ENCODE measurements at places on chromosomes 5 and 9.

DNA sequence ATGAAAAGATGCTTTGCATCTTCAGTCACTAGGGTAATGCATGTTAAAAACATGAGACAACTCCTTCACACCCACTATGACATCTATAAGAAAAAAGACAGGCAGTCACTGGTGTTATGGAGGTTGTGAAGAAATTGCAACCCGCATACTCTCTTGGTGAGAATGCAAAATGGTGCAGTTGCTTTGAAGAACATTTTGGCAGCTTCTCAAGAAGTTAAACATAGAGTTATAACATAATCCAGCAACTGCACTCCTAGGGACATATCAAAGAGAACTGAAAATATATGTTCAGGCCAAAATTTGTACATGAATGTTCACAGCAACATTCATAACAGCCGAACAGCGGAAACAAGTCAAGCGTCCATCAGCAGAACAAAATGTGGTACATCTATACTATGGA lies 46.3 kb upstream of the TBC1D9B start:
- no peak for DNase-seq

- no peak for DNase-seq
Measured at GRCh38 chr5:1883120-1883924, 597 bp upstream of the IRX4 start.

- DNase-seq: no peak
Measured at GRCh38 chr5:39158786-39159185, 60.6 kb downstream of the FYB1 start.

DNA sequence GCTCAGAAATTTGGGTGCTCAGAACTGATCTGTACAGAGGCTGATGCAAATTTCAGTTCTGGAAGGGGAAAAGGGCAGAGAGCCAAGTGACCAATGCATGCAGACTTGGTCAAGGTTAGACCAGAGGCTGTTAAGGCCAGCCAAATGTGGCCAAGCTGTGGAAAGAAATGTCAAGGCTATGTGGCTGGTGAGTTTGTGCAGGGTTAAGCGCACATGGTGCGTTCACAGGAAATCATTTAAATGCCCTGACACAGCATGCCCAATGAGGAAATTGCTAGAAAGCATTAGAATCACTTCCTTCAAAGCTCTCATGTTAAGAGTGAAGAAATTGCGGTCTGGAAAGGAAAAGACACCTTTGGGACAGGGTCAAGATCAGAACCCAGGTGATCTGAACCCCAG lies 58.0 kb downstream of the PTPN3 start:
- no peak for DNase-seq

DNA sequence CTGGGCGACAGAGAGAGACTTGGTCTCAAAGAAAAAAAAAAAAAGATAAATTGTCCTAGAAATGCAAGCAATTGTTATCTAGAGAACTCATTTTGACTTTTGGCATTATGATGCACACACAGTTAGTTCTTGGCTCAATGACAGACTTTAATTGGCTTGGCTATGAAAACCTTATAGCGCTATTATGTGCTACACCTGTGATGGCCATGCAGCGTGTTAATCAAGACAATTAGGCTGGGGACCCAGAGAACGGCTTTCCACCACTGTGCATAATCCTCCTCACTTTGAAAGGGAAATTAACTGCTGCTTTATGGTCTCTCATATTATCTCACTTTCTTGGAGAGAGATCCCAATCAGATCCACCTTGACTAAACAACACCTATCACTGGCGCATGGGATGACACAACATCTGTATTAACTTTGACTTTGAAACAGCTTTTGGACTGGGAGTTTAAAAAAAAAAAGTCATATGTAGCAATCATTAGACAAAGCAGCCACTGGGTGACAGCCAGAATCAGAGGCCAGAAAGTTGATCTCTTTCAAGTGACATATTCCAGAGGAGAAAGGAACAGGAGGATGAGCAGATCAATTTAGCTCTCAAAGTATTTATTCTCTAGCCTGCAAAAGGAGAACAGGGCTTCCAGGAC lies 132.5 kb downstream of the PPP2R2B start:
- no peak for DNase-seq

GRCh38 chr9:126781186-126782052 lies 23.4 kb upstream of the ZBTB43 start:
- peak; percentile 86 for DNase-seq

GRCh38 chr9:36873247-36873875 lies 160.7 kb downstream of the PAX5 start:
- DNase-seq: peak; percentile 81

- no peak for DNase-seq
Measured at GRCh38 chr9:14365670-14366069, 51.7 kb upstream of the NFIB start.

DNA sequence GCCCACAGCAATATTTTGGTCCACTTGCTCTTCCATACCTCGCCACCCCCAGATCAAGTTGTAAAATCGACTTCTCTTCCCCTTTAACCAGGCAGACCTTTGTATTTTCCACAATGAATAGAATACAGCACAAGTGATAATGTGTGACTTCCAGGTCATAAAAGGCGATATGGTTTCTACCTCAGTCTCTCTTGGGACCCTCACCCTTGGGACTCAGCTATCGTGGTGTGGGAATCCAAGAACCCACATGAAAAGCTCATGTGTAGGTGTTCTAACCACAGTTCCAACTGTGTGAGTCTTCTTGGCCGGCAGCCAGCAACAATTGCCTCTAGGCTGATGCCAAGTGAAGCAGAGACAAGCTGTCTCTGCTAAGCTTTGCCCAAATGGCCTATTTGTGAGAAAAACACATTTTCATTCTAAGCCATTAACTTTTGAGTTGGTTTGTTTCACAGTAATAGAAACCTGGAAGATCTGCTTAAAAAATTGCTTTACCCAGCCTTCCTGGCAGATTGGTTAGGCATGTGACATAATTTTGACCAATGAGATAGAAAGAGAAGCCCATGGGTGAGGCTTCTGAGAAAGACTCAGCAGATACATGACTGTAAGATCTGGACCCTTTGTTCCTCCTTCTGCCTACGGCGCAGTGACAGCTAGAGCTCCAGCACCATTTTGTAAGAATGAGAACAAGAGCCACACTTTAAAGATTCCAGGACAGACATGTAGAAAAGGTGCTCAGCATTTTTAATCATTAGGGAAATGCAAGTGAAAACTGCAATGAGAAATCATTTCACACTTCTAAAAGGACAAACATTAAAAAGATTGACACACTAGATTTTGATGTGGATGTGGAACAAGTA lies 18.3 kb upstream of the MLLT3 start:
- peak; percentile 85 for DNase-seq

- no peak for DNase-seq
Measured at GRCh38 chr9:90906316-90907055, 104.9 kb downstream of the SYK start.

DNA sequence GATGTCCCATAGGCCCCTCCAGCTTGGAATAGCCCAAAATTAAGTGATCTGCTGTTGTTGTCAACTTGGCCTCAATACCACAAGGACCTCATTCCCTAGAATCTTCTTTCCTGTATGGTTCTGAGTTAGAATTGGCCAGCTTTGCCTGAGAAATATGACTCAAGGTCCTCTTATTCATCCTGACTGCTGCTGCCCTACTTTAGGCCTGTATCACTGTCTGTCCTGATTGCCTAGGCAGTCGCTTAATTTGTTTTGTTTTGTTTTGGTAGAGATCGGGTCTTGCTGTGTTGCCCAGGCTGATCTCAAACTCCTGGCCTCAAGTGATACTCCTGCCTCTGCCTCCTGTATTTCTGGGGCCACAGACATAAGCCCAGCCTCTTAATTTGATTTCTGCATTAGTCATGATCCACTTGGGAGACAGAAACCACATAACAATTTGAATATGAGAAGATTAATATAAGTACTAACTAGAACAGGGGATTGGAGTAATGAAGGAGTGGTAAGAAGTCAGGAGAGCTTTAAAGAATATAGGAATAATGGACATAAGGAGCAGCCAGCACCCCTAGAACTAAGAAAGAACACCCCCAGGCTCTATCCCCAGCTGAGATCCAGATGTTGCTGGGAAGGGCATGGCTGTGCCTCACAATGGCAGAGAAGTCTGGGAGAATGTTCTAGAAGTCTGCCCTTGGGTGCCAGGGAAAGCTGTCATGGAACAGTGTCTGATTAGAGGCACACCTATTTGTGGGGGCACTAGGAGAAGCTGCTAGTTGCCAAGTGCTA lies 4.6 kb downstream of the TEX53 start:
- DNase-seq: no peak

DNA sequence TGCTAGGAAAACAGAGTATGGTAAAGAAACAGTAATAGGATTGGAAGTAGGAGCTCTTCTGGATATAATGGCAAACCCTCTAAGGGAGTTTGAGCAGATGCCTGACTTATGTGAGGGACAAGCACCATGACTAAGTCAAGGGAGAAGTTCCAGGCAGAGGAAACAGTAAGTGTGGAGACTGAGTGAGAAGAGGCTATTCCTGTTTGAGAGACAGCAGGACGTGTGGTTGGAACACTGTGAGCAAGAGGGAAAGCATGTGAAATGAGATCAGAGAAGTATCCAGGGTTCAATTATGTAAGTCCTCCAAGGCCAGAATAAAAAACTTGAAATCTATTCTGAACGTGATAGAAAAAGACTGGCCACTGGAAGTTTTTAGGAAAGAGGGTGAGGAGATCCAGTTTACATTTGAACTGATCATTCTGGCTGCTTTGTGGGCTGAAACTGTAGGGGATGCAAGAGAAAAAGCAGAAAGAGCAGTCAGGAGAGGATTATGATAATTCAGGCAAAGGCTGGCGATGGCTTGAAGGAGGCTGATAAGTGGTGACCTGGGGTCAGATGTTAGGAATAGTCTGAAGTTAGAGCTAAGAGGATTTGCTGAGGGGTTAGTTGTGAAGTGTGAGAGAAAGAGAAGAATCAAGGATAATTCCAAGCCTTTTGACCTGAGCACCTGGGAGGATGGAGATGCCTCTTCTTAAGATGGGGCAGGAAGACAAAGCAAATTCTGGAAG lies 19.2 kb downstream of the DMAC1 start:
- no peak for DNase-seq

- no peak for DNase-seq
Measured at GRCh38 chr5:172722327-172722815, 48.6 kb downstream of the DUSP1 start.

GRCh38 chr9:73183917-73184861 lies 32.5 kb downstream of the ANXA1 start:
- DNase-seq: peak; percentile 74

DNA sequence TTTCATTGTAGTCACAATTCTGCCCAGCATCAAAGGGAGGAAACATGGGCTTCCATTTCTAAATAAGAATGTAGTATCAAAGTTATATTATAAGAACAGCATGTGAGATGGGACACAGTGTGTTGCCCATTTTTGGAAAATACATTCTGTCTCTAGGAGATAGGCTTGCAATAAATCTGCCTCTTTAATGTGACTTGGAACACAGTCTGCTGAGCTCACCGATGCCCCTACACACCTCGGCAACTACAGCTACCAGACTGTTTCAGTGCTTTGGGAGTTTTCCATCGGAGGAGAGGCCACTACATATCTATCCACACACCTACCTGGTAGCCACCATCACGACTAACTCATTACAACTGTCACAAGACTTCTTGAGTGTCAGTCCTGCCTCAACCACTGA lies 18.9 kb upstream of the FCHO2 start:
- no peak for DNase-seq

DNA sequence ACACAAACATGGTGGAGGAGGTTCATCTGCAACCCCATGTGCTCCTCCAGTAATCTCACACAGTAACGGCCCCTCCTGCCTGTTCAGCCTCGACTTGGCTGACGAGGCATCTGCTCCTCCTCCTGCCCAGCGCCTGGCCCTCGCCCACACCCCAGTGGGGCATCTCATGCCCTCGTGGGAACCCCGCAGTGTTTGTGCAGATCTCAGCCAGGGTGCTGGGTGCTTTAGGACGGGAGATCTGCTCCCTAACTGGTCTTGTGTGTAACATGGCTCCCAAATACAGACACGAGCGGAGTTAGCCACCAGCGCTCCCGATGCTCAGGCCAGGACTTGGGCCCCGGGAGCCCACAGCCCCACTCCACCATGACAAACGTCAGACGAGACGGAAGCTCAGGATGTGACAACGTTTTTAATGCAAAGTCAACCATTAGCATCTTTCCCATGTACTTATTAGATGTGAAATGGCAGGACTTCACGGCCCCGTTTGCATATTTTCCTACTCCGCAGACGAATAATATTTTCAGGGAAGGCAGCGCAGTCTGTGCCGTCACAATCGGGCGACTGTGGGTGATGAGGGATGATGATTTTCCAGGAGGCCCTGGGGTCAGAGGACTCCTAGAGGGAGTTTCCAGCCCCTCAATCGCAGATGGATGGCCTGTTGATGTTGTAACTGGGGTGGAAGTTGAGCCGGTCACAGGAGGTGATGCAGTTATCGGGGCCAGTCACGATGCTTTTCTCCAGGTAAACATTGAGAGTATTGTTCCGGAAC lies 5.5 kb upstream of the MRPS2 start:
- no peak for DNase-seq

- DNase-seq: no peak
Measured at GRCh38 chr9:124251204-124251603, 6.5 kb upstream of the NEK6 start.

GRCh38 chr5:56616454-56617160 lies 198.7 kb upstream of the MAP3K1 start:
- DNase-seq: no peak

- DNase-seq: no peak
Measured at GRCh38 chr9:71355884-71356283, 234.5 kb upstream of the TRPM3 start.

- DNase-seq: no peak
Measured at GRCh38 chr5:146013761-146014160, 77.4 kb downstream of the SH3RF2 start.

DNA sequence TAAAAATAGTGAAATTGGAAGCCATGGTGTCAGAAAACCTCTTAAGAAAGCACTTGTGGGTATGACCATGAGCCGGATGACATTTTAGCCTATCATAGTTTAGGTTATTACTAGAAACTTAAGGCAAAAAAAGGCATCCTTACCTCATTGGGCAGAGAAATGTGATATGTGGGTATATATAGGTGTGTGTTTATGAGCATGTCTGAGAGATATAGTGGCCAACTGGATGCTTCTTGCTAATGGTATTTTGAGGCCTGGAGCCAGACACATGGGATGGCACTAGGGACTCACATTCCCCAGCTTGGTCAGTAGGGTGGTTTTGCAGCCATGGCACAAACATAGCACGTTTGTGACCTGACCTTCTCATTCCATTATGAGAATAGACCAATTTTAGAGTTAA lies 295.6 kb upstream of the MEF2C start:
- no peak for DNase-seq

GRCh38 chr9:1400983-1401382 lies 350.8 kb downstream of the DMRT2 start:
- peak; percentile 3 for DNase-seq

DNA sequence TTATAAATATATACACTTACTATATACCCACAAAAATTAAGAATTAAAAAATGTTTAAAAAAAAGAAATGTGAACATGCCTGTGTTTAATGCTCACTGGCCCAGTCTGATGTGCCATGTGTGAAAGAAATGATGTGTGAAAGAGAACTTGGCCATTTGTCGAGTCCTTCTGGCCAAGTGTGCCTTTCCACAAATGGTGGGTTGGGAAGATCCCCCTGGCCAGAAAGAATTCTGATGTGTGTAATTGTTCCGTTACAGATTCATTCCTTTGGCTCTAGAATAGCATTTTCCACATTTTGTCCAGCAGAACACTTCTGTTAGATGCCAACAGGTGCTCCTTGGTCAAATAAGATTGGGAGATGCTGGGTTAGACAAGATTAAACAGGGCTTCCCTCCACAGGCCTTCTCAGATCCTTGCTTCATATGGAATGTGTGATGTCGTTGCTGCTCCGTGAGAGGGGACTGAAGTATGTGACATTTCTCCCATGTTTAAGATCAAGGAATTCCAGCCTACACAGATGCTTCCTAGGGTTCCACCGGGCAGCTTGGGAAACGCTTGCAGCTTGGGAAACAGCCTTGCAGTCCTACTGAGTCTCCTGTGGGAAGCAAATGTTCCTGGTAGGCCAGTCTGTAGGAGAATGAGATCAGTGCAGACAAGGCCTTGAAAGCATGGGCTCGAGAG lies 32.1 kb downstream of the GDNF start:
- no peak for DNase-seq
